Ascending aorta (tissue), 2 donors: ENCODE measurements at places on chromosomes 7 and 10. TPM values are rescaled to one million over a fixed set of nuclear protein-coding genes. Genes with fewer than 3 reads are reported as not detected.

GRCh38 chr7:115816318-115816974, 214.1 kb downstream of the TFEC start:
- DNase-seq: no peak
- no peak overlapping the region for H3K4me3 ChIP-seq
- H3K27me3 ChIP-seq: no peaks in the 10 kb centered on the region

DNA sequence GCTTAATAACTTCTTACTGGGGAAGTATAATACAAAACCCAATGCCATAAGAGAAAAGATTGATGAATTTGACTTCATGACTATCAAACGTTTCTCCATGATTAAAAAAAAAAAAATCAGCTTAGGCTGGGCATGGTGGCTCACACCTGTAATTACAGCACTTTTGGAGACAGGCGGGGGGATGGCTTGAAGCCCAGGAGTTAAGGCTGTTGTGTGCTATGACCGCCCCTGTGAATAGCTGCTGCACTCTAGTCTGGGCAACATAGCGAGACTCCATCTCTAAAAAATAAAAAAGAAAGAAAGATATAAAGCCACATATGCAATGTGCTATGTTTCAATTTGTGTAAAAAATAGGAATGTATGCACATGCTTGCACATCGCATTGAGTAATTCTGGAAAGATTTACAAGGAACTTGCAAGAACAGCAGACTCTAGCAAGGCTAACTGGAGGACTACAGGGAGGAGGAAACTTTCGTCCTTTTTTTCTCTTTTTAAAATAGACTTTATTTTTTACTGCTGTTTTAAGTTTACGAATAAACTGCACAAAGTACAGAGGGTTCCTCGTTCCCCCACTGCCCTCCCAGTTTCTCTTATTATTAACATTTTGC, 10.3 kb upstream of the RARRES2 start:
- H3K27me3 ChIP-seq: no peaks in the 10 kb centered on the region
- no peak overlapping the region for H3K27ac ChIP-seq
- H3K4me1 ChIP-seq: no peaks in the 10 kb centered on the region
- DNase-seq: no peak
- H3K4me3 ChIP-seq: no peak overlapping the region

AASS gene
- total RNA-seq: 34.3 TPM

DNA sequence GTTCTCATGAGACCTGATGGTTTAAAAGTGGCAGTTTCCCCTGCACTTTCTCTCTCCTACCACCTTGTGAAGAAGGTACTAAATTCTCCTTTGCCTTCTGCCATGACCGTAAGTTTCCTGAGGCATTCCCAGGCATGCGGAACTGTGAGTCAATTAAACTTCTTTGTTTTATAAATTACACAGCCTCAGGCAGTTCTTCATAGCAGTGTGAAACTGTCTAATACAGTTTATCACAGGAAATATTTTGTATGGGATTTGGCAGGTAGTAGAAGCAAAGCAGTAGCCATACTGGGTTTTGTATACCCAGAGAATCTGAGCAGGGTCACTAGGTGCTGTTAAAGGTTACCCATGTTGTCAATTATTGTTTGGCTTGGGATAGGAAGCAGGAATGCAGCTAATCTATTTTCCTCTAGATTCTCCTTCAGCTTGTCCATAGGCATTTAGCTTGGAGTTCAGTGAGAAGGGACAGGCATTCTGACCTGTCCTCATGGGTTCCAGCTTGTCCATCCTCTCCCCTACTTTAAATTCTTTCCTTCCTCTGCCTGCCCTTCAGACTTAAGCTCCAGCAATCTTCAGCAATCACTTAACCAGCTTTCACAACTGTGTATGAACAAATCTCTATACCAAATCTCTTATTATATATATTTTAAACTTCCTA, 186.7 kb downstream of the PCLO start:
- H3K4me1 ChIP-seq: no peaks in the 10 kb centered on the region
- H3K27ac ChIP-seq: no peak overlapping the region
- H3K36me3 ChIP-seq: no peaks in the 10 kb centered on the region
- DNase-seq: no peak
- no peak overlapping the region for H3K4me3 ChIP-seq

DNA sequence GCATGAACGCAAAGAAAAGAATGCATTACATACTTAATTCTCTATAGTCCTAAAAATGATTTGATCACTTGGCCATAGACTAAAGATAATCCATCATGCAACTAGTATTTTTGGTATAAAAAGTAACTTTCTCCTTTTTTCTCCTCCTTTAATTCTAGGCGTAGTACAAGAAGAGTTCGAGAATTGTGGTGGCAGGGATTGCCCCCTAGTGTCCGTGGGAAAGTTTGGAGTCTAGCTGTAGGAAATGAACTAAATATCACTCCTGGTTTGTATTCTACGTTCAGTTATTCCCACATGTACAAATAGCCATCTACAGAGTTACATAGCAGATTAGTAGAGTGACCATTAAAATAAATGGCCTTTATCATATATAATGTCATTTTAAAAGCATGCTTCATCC, 45.5 kb upstream of the HELLS start:
- H3K27ac ChIP-seq: no peak overlapping the region
- DNase-seq: no peak
- H3K4me3 ChIP-seq: no peak overlapping the region
- H3K4me1 ChIP-seq: no peaks in the 10 kb centered on the region

DNA sequence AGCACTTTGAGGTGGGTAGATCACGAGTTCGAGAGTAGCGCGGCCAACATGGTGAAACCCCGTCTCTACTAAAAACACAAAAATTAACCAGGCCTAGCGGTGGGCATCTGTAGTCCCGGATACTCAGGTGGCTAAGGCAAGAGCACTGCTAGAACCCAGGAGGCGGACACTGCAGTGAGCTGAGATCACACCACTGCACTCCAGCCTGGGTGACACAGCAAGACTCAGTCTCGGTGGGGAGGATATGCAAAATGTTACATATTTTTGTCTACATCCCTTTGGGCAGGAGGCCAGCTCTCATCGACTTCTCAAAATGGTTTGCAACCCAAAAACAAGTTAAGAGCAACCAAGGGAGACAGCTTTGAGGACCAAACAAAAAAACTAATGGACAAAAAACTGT, 8.2 kb downstream of the ATE1 start:
- no peak overlapping the region for H3K4me3 ChIP-seq
- H3K27ac ChIP-seq: no peak overlapping the region
- no peaks in the 10 kb centered on the region for H3K4me1 ChIP-seq
- H3K27me3 ChIP-seq: no peaks in the 10 kb centered on the region
- peaks cover 12% of the 10 kb centered on the region for H3K36me3 ChIP-seq
- no peak for DNase-seq

DNA sequence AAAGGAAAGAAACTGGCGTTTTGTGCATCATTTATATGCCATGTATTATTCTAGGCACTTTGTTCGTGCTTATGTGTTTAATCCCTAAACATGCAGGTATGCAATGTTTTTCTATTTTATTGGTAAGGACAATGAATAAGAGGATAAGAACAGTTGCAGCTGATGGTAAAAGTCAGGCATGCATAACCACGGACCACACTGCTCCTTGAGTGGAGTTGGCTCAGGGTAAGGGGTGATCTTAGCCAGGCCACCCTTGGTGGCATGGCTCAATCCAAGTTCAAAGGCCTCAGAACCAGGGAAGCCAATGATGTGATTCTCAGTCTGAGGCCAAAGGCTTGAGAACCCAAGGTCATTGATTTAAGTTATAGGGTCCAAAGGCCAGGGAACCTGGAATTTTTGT, 1068.1 kb downstream of the NRG3 start:
- H3K27me3 ChIP-seq: no peaks in the 10 kb centered on the region
- peaks cover 2% of the 10 kb centered on the region for H3K4me1 ChIP-seq
- H3K27ac ChIP-seq: no peak overlapping the region
- no peak overlapping the region for H3K4me3 ChIP-seq
- no peaks in the 10 kb centered on the region for H3K36me3 ChIP-seq
- DNase-seq: no peak

DNA sequence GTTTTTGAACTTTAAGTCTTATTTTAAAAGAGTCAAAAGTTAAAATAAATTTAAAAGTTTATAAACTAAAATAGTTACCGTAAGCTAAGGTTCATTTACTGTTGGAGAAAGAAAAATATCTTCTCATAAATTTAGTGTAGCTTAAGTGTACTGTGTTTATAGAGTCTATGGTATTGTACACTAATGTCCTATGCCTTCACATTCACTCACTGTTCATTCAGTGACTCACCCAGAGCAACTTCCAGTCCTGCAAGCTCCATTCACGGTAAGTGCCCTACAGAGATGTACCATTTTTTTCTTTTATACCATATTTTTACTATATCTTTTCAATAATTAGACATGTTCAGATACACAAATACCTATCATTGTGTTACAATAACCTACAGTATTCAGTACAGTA, 97.6 kb downstream of the PTN start:
- no peak for DNase-seq
- no peaks in the 10 kb centered on the region for H3K27me3 ChIP-seq
- no peak overlapping the region for H3K27ac ChIP-seq

DNA sequence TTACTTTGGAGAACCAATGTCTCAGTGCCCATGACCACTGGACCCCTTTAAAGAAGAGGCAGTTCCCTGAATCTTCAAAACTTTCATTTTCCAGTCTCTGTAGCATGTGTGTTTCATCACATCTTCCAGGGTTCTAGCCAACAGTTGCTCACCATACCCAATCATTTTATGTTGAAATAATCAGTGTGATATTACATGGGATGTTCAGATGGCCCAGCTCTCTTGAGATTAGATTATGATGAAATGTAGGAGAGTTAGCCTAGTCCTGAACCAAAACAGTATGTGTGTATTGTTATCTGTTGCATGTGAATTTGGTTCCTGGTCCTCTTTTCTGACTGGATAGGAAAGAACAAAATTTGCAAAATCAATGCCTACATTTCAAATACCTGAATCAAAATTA, 144.5 kb downstream of the ANKRD7 start:
- H3K4me1 ChIP-seq: no peaks in the 10 kb centered on the region
- no peak overlapping the region for H3K4me3 ChIP-seq
- H3K36me3 ChIP-seq: no peaks in the 10 kb centered on the region
- no peaks in the 10 kb centered on the region for H3K27me3 ChIP-seq

TRIP6 gene
- total RNA-seq: 221 TPM

GRCh38 chr7:46900312-46901263, 681.3 kb downstream of the TNS3 start:
- no peaks in the 10 kb centered on the region for H3K27me3 ChIP-seq
- H3K36me3 ChIP-seq: no peaks in the 10 kb centered on the region
- H3K27ac ChIP-seq: no peak overlapping the region
- no peak for DNase-seq

- DNase-seq: no peak
- no peak overlapping the region for H3K4me3 ChIP-seq
- peak overlapping the region; percentile 51 for H3K27ac ChIP-seq
- peaks cover 18% of the 10 kb centered on the region for H3K4me1 ChIP-seq
Measured at GRCh38 chr10:88238615-88238914, 344.6 kb downstream of the RNLS start.
